Upper lobe of left lung (tissue), 6 donors: ENCODE measurements at places on chromosomes 1 and 21. TPM values are rescaled to one million over a fixed set of nuclear protein-coding genes. Genes with fewer than 3 reads are reported as not detected.
A peak's percentile ranks its signal among the peaks of the same experiment; 100 is the strongest.

DNA sequence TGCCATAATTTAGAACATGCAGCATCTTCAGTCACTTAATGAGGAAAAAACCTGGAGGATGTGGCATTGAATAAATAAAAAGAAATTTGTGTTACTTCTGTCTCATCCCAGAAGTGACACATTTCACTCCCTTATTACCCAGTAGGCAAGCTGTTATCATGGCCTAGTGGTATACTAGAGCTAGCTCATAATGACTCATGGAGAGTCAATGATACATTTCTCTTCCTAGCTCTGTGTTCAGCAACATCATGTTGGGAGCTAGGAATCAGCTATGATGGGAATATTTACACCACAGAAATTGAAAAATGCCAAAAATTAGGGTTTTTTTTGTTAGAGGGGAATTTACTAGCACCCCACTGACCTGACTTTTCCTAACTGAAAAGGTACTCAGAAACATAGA, 182.7 kb downstream of the HMCN1 start:
- no peak for DNase-seq

DNA sequence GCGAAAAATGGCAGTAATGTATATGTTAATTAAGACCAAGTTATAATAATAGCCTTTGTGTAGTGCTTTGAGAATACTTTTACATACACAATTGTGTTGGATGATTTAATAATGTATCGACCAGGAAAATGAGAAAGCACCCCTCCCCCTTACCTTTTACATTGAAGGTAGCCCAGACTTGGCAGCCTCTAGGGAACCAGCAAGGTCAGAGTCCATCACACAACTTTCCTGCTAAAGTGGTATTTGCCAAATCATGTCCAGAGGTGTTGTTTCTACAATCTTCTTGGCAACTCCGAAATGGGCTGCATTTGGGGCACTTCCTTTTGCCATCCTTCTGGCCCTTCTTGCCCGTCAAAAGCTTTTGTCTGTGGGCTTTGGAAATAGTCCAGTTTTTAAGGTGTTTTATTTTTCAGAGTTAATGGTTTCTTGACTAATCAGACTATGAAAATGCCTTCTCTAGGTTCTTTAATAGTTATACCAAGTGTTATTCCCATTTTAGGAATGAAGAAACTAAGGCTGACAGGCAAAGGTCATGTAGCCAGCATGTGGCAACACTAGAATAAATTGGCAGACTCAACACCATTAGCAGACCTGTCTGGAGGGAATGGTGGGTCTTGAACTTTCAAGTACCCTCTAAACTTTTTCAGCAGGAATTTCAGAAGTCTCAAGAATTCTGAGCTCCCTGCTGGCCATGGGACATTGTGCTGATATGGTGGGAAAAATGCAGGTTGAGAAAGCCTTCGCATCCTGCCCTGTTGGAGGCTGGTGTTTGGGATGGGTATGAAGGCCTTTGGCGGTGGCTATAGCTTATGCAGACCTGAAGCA, 6.8 kb downstream of the ATP1A1 start:
- no peak for DNase-seq

- DNase-seq = peak; percentile 62
Measured at GRCh38 chr1:178495741-178496409, 889 bp downstream of the CLEC20A start.

Gene NBPF10
- total RNA-seq = 0.67 TPM

DNA sequence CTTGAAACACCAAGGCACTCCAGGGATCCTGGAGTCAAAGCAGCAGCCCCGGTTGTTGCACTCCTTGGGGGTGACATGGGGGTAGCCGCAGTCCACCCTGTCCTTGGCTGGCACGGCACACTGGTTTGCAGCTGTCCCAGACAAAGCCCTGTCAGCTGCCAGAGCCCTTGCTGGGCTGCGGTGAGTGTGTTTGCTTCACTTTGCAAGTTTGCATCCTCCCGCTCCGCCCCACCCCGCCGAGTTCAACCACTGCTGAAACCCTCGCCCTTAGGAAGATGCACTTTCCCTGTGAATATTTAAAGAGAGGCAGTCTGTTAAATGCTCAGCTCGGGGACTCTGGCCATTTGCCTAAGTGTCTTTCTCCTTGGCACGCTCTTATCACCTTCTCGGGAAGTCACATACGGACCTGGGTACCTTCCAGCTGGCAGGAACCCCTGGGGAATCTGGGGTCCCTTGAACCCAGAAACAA, 1.7 kb downstream of the TFF3 start:
- no peak for DNase-seq

GRCh38 chr1:11448373-11449099, 30.4 kb upstream of the DISP3 start:
- no peak for DNase-seq

DNA sequence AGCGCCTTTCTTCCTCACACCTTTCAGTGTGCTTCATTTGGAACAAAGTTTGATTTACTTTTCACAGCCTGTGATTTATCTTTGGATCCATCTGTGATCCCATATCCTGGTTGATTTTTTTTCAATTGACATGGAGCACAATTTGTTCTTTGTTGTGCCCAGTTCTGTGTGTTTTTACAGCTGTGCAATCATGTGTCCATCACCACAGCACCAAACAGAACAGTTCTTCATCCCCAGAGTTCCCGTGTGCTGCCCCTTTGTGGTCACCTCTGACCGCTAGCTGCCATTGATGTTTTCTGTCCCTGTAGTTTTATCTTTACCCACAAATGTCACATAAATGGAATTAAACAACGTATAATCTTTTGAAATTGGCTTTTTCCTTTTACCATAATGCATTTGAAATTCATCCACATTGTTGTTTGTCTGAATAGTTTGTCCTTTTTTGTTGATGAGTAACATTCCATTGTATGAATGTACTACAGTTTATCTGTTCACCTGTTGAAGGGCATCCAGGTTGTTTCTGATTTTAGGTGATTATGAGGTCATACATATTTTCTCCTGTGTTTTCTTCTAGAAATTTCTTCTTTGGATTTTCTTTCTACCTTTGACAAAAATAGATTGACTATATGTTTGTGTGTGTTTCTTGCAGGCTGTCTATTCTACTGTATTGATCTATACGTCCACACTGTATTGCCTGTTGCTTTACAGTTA, 17.4 kb downstream of the MIGA1 start:
- no peak for DNase-seq

Gene KAZN
- 19.3 TPM for total RNA-seq

DNA sequence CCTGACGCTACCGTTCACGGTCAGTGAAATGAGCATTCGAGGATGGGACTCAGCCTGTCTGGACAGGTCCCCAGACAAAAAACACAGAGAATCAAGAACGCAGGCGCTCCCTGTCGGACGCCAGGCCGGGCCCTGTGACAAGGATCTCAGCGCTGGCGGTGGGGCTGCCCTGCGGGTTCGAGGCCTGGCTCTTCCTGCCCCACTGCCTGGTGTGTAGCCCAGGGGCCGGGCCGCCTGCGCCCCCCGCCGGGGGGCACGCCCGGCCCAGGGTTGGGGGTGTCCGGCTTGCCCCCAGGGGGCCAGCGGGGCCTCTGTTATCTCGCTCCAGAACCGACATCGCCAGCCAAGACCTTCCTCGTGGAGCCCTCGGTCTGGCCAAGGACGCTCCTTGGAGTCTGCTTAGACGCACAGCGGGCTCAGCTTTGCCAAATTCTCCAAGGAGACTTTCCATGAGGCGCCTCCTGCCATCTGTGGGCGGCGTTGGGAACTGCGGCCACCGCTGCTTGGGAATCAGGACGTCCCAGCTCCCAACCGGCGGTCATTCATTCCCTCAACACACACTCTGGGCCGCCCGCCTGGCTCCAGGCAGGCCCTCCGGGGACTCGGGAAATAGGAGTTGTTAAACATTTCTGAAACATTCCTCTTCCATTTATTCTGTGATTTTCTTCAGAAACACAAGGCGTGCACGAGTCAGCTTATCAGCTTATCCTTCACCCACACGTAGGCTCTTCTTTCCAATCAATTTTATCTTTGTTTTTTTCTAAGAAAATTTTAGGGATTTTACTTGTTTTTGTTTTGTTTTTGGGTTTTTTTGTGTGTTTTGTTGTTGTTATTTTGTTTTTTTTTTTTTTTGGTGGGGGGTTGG, 11.3 kb upstream of the RIPK4 start:
- peak; percentile 85 for DNase-seq

GRCh38 chr1:188096521-188096920, 1267.8 kb downstream of the PLA2G4A start:
- no peak for DNase-seq

GRCh38 chr1:243798726-243799125, 51.3 kb downstream of the AKT3 start:
- no peak for DNase-seq

Gene KCNH1
- not detected for total RNA-seq

- DNase-seq = no peak
Measured at GRCh38 chr1:206081856-206082255, 28.9 kb downstream of the RHEX start.

- DNase-seq = no peak
Measured at GRCh38 chr1:116808848-116809508, 54.7 kb downstream of the CD2 start.

Gene SLFNL1
- total RNA-seq = 7.3 TPM

DNA sequence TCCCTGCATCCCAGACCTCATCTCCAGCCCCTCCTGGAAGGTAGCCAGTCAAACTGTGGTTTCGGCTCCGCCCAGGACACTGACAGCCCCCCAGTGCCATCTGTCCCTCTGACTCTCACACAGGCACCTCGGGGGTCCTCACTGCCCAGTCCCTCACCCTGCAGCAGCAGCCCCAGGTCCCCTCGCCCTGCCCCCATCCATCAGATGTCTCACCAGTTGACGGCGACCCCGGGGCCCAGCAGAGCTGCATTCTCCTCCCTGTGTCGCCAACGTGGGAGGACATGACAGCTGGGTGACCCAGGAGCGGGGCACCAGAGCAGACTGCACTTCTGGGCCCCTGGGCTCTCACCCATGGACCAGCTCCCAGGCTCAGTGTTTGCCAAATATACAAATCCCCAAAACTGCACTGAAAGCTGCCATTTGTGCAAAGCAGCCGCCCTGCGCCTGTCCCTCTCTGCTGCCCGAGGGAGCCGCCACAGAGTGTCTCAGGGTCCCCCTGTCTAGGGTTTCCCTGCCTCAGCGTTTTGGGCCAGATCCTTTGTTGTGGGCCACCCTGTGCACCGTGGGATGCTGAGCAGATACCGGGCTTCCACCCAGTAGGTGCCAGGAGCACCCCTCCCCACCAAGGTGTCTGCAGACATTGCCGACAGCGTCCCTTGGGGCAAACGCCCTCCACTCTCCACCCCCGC, 48.2 kb downstream of the PRDM15 start:
- no peak for DNase-seq

DNA sequence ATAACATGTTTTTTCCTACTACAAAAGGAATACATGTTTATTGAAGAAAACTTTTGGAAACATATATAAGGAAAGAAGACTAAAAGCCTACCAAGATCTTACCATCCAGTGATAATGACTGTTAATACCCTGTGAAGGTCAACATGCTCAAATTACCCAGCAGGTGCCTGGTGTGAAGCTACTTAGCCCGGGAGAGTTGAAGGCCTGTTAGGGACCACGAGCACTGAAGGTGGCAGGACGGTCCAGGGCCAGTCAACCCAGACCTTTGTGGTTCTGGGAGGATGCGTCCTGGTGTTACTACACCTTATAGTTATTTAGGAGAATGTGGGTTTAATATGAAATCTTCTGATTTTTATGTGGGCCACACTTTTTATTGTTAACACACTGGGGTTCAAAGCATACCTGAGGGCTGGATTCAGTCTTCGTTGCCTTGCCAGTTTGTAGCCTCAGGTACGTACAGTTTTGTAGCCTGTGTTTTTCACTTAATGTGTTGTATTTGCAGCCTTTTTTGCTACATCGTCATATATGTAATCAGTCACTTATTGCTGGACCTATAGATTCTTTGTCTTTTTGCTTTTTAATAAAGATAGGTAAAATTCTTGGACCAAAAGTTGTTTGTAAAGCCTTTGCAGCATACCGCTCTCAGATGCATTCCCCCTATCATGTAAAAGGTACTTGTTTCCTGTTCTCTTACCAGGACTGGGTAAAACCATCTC, 9.8 kb downstream of the ITSN1 start:
- no peak for DNase-seq

Gene CLCA1
- 0.11 TPM for total RNA-seq

- DNase-seq = no peak
Measured at GRCh38 chr1:19367584-19368041, 55.5 kb downstream of the SLC66A1 start.

Gene AMY1B
- 6.8 TPM for total RNA-seq

- no peak for DNase-seq
Measured at GRCh38 chr1:17892225-17892624, 137.1 kb downstream of the ACTL8 start.

- DNase-seq = no peak
Measured at GRCh38 chr1:101453844-101454243, 217.0 kb downstream of the S1PR1 start.

GRCh38 chr1:22619252-22619651, 17.2 kb upstream of the C1QA start:
- DNase-seq = no peak

GRCh38 chr1:59552007-59552406, 255.1 kb downstream of the FGGY start:
- peak; percentile 42 for DNase-seq
